ENCODE measurements at places on chromosomes 7 and 10.

GRCh38 chr7:45888185-45888992 lies at the start of gene IGFBP1:
TSS of gene IGFBP1 (plus strand) at chr7:45888488. CDS start at chr7:45888653, 165 bp downstream.
- peak; percentile 16 for DNase-seq

- no peak for DNase-seq
Measured at GRCh38 chr10:94216201-94216600, 146.5 kb downstream of the NOC3L start.

DNA sequence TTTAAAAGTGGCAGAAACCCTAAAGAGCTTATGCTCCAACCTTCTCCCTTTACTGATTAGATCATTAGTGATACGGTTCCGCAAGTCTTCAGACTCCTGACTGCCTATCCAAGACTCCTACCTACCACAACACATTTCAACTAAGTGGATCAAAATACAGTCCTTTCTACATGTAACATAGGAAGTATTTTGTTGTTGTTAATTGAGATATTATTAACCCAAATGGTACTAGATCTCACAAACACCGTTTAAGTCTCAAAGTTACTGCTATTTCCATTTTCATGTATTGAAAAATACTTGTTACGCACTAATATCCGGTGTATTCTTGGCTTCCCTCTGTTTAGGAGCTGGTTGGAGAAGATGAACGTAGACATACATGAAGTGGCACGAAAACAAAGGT lies 1.1 kb downstream of the FAM237B start:
- DNase-seq = no peak

GRCh38 chr7:24384362-24385030 lies 100.5 kb downstream of the NPY start:
- DNase-seq = no peak

GRCh38 chr7:27685209-27685608 lies 22.5 kb upstream of the HIBADH start:
- DNase-seq = no peak

DNA sequence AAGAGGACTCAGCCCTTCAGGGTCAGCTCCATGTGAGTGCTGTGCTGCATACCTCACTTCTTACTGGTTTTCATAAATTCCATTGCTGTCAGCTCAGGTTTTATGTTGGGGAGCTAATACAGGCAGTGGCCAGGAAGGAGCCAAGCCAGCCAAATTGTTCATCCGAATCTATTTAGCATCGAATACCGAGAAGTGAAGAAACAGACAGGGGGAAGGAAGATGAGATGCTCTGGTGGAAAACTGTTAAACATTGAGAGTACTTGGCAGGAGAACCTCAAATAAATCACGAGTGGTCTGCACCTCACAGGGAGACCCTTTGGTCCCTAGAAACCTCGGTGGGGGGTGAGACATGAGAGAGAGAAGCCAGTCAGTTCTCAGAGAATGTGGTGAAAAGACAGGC lies 196.0 kb upstream of the TMEM72 start:
- DNase-seq = no peak

GRCh38 chr7:114354306-114354705 lies 60.3 kb upstream of the FOXP2 start:
- DNase-seq = peak; percentile 58

DNA sequence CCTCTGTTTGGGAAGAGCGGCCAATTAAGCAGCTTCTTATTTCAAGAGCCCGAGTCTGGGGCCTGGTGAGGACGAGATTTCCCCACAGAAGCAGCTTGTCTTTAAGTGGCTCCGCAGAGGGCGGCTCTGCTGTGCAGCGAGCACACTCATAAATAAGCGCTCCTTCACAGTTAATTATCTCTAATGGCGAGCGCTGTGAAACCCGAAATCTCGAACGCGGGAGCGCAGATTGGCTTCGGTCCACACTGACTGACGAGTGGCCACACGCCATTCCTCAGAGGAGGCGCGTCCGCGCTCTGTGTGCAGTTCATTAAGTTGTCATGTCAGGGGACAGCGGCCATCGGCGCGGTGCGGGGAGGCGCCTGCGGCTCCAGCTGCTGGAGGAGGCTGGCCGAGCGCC lies 560.9 kb downstream of the DNAJB6 start:
- no peak for DNase-seq

- DNase-seq = no peak
Measured at GRCh38 chr7:33946094-33946699, 40.9 kb downstream of the BMPER start.

DNA sequence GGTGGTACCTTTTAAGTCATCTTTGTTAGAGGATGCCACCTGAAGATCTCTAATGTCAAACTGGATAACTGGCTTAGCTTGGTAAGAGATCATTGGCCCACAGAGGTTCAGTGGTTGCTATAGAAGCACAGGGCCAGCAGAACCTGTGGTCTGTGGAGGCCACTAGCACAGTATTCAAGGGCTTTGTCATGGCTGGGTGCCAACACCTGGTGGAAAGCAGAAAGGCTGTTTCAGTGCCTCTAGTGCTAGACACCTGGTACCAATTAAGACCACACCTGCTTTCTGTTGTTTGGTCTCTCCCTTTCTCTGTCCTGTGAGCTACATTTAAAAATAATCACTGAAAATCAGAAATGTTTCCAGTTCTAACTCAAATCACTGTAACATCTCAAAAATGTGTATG lies 10.0 kb upstream of the PCGF5 start:
- DNase-seq = peak; percentile 96
